ENCODE measurements at places on chromosomes 6 and 20. TPM values are rescaled to one million over a fixed set of nuclear protein-coding genes. Genes with fewer than 3 reads are reported as not detected.

MYT1 gene
- total RNA-seq = 0.79 TPM

FAM83C gene
- total RNA-seq = not detected

WFDC12 gene
- not detected for total RNA-seq

DOK5 gene
- 4.5 TPM for total RNA-seq

RAB32 gene
- total RNA-seq = 4.9 TPM

MCCD1 gene
- not detected for total RNA-seq

MAPK14 gene
- 32.4 TPM for total RNA-seq
